Dorsolateral prefrontal cortex (tissue), 122 donors: ENCODE measurements at places on chromosomes 6 and 20.

DNA sequence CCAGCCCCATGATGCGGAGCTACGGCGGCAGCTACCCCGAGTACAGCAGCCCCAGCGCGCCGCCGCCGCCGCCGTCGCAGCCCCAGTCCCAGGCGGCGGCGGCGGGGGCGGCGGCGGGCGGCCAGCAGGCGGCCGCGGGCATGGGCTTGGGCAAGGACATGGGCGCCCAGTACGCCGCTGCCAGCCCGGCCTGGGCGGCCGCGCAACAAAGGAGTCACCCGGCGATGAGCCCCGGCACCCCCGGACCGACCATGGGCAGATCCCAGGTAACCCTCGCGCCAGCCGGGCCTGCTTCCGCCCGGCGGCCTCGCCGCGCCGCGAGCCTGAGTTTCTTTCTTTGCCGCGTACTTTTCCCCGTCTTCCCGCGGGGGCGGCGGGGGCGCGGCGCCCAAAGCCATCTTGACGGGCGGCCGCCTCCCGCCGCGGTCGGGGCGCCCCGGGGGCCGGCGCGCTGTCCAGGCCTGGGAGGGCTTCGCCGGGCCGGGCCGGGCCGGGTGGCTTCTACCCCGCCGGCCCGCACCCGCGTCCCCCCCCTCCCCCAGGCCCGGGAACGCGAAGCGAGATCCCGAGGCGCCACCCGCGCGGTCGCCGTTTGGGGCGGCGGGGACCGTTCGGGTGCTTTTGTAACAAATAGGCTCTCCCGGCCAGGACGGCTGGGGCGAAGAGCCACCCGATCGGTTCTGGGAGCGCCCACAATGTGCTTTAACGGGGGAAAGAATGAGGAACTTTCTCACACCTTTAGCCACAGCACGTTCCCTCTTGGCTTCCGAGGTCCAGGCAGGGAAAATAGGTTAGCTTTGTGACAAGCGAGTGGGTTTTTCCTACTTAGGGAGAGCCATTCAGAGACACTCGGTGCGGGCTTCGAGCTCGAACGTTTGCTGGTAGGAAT lies 2.3 kb downstream of the ARID1B start:
- DNase-seq = no peak

DNA sequence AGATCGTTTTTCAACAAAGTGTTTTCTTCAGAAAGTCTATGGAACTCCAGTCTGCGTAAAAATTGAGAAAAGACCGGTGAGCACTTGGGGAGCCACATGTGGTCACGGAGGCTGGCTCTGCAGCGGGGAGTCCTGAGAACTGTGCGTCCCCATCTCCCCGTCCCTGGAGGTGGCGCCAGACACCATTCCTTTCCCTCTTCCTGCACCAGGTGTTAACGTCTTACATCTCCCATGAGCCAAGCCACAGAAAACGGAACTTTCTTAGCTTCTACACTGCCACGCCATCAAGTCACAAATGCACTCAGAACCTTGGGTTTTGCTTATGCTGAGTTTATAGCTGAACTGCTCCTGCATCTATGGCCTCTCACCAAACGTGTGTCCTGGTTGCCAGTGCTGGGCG lies 62.6 kb downstream of the GINS1 start:
- DNase-seq = no peak

DNA sequence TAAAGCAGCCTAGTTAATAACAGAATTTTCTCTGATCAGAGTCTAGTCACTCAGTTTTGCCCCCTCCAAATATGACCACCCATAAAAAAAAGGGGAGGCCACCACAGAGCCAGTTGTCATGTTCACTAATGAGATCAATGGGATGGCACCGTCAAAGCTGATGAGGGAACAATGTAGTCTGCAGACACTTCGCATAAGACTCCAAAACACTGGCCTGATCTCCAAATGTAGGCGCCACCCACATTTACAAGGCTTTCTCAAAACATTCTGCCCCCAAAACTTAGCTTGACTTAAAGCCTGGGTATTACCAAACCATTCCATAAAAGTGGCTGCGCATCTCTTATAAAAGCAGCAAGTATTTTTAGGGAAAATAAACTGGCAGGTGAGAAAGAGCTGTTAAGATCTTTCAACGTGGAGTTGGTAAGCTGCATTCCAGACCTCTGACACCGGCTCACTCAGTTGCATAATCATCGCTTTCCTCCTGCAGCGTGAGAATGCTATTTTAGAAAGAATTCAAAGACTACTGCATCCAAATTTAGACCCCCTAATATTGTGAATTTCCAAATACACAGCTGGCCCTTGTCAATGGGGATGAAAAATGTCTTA lies 59.3 kb downstream of the TBC1D7 start:
- DNase-seq = no peak

GRCh38 chr6:30206152-30206551 lies 7.1 kb downstream of the TRIM26 start:
- no peak for DNase-seq

GRCh38 chr6:31794294-31794865 lies 1.2 kb downstream of the VARS1 start:
- DNase-seq = no peak

GRCh38 chr6:133806382-133807140 lies 82.4 kb upstream of the TCF21 start:
- no peak for DNase-seq

DNA sequence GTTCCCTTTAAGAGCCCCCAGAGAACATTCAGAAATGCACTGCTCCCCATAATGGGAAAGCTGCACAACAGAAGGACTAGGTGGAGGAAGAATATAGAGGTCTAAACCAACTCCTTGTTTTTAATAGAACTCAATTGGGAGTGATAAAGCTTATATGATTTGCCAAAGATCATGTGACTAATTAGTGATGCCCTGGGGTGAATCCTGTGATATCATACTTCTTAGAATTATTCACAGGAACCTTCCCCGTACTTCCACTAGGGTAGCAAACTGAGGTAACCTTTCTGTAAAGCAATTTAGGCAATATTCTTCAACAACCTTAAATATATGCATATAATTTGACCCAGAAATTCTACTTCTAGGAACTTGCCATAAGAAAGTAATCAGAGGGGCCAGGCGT lies 84.4 kb downstream of the TFAP2A start:
- DNase-seq = no peak

DNA sequence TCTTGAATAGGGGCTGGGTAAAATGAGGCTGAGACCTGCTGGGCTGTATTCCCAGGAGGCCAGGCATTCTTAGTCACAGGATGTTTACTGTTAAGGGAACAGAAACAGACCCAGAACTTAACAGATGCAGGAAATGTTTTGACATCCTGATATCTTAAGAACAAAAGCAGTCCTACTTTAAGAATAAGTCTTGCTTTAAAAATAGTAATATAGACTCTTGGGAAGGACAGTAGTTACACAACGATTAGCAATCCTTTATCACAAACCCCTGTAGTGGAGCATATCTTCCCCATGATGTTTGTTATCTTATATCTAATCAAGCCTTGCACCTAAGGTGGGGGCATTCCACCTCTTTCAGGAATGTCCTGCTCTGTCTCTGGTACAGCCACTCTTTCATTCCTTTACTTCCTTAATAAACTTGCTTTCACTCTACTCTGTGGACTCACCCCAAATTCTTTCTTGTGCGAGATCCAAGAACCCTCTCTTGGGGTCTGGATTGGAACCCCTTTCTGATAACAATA lies 493.7 kb upstream of the SULF2 start:
- DNase-seq = no peak

- DNase-seq = no peak
Measured at GRCh38 chr6:37481711-37482605, 17.7 kb downstream of the CCDC167 start.

- no peak for DNase-seq
Measured at GRCh38 chr6:124237911-124238310, 434.2 kb downstream of the NKAIN2 start.

- DNase-seq = no peak
Measured at GRCh38 chr20:25127761-25128537, 46.0 kb upstream of the VSX1 start.

GRCh38 chr20:56454754-56455153 lies 13.7 kb upstream of the RTF2 start:
- DNase-seq = no peak

- no peak for DNase-seq
Measured at GRCh38 chr6:168537540-168537884, 96.5 kb downstream of the SMOC2 start.

GRCh38 chr6:87174078-87174579 lies 18.8 kb downstream of the ZNF292 start:
- no peak for DNase-seq

DNA sequence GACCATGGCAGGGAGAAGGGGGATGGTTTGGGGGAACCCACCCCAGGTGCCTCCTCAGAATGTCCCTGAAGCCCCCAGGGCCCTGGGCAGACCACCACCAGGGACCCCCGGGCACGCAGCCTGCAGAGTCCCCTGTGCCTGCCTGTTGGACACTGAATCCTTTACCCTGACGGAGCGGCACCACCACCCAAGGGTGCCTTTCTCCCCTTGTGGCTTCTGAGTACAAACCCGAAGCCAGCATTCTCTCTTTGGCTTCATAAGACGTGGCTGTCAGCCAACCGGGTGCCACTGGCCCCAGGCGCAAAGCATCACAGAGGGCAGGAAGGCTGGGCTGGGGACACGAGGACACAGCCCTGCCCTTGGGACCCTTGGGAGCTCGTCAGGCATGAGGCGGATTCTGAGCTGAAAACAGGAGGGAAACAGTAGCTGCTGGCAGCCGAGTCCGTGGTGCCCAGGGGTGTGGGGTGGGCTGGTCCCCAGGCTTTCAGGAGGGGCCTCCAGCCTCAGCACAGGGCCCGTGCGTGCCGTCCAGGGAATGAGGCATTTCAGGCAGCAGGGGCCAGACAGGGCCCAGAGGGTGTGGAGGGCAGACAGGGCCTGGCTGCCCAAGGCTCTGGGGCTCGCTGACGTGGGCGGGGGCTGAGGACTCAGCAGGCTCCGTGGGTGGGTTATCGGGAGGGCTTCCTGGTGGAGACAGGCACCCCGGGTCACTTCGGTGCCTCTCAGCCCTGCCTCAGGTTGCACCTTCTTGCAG lies 3.5 kb downstream of the COL9A3 start:
- DNase-seq = no peak

GRCh38 chr6:111423960-111424846 lies 58.8 kb downstream of the REV3L start:
- peak; percentile 69 for DNase-seq

GRCh38 chr6:67642582-67642981 lies 992.5 kb upstream of the ADGRB3 start:
- no peak for DNase-seq

GRCh38 chr6:44041461-44042260 lies 85.6 kb downstream of the MRPL14 start:
- peak; percentile 71 for DNase-seq

DNA sequence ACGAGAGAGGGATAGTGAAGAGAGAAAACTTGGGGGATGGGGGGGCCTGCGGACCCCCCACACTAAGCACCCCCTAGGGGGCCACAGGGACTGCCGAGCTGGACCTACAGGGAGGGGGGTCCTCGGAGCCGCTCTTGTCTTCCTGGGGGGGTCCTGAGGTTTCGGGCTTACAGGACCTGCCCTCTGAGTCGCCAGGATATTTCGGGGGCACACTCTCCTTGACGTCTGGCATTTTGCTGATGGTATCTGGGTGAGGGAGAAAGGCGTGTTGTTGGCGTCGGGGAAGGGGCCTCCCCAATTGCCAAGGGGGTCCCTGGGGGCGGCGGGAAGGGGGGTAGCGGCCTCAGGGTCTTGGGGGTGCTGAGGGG lies 516 bp downstream of the TCP11 start:
- no peak for DNase-seq

- no peak for DNase-seq
Measured at GRCh38 chr6:1604158-1605003, 5.3 kb upstream of the FOXC1 start.

DNA sequence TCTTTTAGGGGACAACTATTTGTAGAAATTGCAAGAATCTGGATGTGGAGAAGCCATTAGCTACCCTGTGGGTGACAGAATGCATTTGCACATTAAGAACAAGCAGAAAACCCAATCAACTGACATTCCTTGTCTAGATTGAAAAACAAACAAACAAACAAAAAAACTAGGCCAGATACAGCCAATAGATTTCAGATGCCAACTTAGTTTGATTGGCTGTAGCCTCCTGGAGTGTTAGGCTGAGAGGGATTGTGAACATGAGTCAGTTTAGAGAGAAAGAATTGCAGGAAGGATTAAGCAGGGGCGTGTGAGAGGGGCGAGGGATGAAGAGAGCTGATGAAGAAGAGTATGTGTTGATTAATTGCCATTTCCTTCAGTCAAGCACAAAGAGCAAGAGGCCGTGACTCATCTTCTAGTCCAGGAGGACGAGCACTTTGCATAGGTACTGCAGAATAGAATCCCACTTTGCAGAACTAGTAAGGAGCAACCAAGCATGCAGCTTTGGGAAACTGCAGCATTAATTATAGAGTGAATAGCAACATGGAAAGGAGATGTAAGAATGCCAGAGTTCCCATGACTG lies 188.0 kb upstream of the RAB32 start:
- no peak for DNase-seq

DNA sequence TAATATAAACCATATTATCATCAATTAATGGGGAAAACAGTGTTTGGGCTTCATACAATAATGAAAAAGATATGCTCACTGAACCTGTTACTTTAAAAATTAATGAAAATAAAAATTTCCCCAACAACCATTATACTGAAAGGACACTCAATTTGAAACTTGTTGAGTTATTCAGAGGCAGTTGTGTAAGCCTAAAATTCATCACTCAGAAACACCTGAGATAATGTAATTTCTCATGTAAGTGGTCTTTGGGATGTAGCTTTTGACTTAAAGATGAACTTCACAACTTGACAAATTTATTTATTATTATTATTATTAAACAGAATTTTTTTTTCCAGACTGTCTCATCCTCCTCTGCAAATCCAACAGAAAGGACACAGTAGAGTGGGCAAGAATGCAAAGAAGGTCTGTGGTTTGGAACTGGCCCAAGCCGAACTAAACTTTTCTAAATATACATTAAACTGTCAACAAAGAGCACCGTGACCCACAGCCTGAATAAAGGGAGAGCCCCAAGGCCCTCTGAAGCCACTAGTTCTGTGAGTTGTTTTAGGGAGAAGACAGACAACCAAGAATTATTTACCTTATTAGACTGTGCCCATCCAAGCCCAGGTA lies 32.2 kb upstream of the HEY2 start:
- DNase-seq = no peak

GRCh38 chr6:33271117-33271467 lies 584 bp downstream of the VPS52 start:
- no peak for DNase-seq

DNA sequence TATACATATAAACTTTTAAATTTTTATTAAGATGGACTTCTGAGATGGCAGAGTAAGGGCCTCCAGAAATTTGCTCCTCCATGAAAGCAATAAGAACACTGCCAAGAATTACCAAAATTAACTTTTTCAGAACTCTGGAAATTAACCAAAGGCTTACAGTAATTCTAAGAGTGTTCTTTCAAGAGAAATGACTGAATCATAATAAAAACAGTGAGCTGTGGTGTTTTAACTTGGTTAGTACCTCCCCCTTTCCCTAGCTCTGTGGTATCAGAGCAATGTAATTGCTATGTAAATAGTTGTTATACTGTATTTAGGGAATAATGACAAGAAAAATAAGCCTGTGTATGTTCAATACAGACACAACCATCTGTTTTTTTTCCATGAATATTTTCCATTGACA lies 19.0 kb downstream of the HECA start:
- no peak for DNase-seq

GRCh38 chr6:119247504-119247903 lies 102.1 kb downstream of the MAN1A1 start:
- DNase-seq = no peak

GRCh38 chr6:169957351-169957963 lies 206.0 kb downstream of the ERMARD start:
- peak; percentile 19 for DNase-seq

GRCh38 chr6:3757241-3757641 lies 5.7 kb upstream of the PXDC1 start:
- no peak for DNase-seq

- DNase-seq = no peak
Measured at GRCh38 chr20:21358737-21359136, 38.6 kb downstream of the NKX2-4 start.
